NCI-H1694 (cell line): ENCODE measurements at places on chromosomes 2 and 18.

DNA sequence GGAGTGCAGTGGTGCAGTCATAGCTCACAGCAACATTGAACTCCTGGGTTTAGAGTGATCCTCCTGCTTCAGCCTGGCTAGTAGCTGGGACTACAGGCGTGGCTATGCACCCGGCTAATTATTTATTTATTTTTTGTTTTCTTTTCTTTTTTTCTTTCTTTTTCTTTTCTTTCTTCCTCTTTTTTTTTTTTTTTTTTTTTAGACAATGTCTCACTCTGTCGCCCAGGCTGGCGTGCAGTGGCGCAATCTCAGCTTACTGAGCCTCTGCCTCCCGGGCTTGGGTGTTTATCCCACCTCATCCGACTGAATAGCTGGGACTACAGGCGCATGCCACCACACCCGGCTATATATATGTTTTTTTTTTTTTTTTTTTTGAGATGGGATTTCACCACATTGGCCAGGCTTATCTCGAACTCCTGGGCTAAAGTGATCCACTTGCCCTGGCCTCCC lies 1.4 kb upstream of the ANXA4 start:
- DNase-seq = no peak

GRCh38 chr18:36518839-36519238 lies 221.3 kb downstream of the FHOD3 start:
- no peak for DNase-seq

- no peak for DNase-seq
Measured at GRCh38 chr2:177331466-177331997, 61.0 kb upstream of the AGPS start.

GRCh38 chr2:44237221-44237620 lies 38.1 kb upstream of the SLC3A1 start:
- no peak for DNase-seq

DNA sequence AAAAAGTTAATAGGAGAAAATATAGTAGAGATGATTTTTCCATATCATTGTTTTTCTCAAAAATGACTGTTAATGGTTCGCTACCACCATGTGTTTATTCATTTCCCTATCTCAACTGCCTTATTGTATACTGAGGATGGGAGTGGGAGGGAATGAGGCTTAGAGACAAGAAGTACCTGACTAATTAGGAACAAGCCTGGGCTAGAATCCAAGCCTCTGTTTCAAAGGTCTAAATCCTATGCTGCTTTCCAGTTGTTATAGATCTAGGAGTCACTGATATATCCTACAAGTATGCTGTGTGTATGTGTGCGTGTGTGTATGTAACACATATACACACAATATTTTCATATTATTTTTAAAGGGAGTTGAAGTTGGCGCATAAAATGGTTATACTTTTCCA lies 465.9 kb downstream of the EPHA4 start:
- no peak for DNase-seq

DNA sequence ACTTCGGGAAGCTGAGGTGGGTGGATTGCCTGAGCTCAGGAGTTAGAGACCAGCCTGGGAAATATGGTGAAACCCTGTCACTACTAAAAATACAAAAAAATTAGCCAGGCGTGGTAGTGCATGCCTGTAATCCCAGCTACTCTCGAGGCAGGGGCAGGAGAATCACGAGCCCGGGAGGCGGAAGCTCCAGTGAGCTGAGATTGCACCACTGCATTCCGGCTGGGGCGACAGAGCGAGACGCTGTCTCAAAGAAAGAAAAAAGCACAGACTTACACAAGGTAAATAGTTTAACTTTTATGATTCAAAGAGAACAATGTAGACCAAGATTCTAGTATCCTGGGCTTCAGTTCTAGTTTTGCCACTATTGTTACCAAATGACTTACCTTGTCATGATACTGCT lies 37.4 kb downstream of the NCKAP1 start:
- no peak for DNase-seq

GRCh38 chr18:13409997-13410396 lies 191.4 kb downstream of the LDLRAD4 start:
- no peak for DNase-seq

DNA sequence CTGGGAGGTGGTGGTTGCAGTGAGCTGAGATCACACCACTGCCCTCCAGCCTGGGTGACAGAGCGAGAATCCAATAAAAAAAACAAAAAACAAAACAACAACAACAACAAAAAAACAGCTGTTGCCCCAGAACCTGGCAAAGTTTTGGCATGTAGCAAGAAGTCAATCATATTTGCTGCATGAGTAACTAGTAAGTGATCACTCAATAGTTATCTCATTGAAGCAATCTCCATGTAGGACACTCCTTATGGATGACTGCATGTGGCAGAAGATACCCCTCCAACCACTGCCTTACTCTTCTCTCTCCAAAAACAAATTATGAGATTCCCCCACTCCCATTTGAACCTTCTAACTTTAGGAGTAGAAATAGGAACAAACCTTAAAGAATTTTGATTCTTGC lies 113.7 kb downstream of the TTC27 start:
- DNase-seq = no peak

GRCh38 chr2:111936881-111937280 lies 38.5 kb downstream of the MERTK start:
- no peak for DNase-seq

GRCh38 chr18:35623255-35623654 lies 41.7 kb downstream of the GALNT1 start:
- no peak for DNase-seq

GRCh38 chr2:217307023-217307422 lies 447.2 kb upstream of the TNP1 start:
- DNase-seq = no peak

DNA sequence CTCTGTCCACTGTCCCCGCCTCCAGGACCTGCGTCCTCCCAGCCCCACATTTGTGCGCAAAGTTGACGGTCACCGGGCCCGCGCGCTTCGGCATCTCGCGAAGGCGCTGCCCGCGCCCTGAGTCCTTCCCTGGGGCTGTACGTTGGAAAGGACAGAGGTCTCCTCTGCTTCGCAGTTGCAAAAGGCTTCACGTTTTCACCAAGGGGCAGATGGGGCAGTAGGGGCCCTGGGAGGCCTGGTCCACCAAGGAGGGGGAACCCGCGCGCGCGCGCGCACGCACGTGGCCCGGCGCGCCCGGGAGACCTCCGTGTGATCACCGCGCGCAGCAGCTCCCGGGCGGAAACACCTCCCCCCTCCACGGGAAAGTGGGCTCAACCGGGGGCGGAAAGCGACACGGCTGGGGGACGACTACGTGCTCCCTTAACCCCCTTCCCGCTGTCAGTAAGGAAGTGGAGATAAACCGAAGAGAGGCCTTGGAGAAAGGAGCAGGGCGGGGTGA lies 21.9 kb downstream of the TEX44 start:
- DNase-seq = no peak

- no peak for DNase-seq
Measured at GRCh38 chr2:160169988-160170387, 30.1 kb downstream of the ITGB6 start.

DNA sequence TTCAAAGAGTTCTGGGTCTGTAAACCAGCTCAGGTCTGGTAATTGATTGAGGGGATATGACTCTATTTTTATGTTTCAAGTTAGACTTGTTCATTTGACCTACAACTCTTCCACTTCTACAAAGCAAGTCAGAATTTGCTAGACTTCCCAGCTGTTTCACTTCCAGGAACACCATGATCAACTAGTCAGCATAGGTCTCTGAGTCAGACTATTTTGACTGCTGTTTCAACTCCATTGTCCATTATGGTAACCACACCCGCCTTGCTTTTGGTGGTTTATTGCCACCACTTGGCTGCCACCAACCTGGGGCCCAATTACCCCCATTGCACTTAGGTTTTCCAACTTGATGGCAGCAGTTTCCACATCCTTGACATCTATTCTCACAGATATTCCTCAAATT lies 116.6 kb downstream of the LAMA3 start:
- no peak for DNase-seq

GRCh38 chr2:128145651-128146050 lies 54.7 kb downstream of the UGGT1 start:
- DNase-seq = no peak

GRCh38 chr2:192228685-192229084 lies 34.0 kb upstream of the TMEFF2 start:
- no peak for DNase-seq

GRCh38 chr2:196268025-196268424 lies 96.6 kb upstream of the STK17B start:
- no peak for DNase-seq

DNA sequence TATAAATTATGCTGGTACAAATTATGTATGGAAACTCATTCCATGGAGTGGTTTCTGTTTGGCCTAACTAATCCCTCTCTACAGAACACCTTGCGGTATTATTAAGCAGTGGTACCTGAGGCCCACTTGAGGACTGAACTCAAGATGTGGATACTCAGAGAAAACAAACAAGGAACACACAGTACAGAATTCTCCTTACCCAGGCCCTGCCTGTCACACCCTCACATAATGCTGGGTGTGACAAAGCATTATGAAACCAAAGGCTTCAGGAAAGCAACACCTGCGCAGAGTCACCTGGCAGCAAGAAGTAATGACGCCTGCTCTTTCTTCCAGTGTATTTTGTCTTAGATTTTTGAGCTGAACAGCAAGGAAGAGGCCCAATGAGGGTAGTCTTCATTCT lies 264.7 kb downstream of the PAX3 start:
- no peak for DNase-seq

GRCh38 chr2:145091967-145092366 lies 572.0 kb upstream of the ZEB2 start:
- DNase-seq = no peak

GRCh38 chr2:223526106-223526505 lies 76.1 kb downstream of the SCG2 start:
- DNase-seq = no peak

DNA sequence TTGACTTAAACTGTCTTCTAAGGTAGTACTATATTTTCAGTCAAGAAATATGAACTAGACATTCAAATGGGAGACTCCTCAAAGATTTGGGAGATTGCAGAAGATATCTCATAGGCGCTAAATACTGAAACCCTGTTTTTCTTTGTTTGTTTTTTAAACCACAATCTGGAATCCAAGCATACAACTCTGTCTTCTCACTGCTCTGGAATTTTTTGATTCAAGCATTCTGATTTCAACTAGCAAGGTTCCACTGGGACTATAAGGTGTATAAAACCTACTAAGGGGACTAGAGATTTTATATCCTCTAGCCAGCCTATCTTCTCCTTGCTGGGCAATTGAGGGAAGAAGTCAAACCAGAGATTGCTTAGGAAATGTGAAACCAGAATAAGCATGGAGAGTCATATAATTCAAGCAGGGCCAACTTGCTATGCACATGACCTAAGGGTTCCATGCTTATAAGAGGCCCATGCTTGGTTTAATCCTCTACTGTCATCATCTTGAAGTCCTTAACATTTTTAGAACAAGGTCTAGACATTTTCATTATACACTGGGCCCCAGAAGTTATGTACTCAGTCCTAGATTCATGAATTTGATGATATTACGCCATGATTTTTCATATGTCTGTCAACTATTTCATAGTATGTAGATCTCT lies 405.5 kb downstream of the PARD3B start:
- DNase-seq = no peak

DNA sequence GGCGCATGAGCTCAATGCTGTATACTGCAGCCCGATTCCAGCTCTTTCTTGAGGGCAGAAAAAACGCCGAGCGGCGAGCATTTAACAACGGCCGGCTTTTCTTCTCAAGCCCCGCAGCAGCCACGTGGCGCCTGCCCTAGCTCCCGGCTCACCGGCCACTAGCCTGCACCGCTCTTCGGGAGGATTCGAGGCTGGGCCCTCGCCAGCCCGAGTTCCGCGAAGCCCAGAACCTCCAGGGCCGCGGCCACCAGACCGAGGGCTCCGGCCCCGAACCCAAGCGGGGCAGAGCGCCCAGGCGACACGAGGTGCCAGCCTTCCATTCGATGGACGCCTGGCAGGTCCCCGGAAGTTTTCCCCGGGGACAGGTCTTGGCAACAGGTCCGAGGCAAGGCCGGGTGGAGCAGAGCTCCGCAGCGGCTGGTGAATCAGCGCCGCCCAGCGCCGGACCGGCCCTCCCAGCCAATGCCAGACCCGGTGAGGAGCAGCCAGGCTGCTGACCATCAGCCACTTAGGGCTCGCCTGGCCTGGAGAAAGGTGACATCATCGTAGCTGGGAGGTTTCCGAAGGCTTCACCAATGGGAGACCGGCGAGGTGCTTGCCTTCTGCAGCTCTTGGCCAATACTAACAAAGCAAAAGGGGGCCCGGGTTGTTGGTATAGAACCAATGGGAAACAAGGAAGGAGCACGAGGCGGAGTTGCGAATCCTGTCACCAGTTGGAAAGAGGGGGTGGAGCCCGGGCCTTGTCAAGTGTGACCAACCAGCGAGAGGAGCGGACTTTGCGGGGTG lies 552 bp upstream of the MXD1 start:
- peak; percentile 100 for DNase-seq

DNA sequence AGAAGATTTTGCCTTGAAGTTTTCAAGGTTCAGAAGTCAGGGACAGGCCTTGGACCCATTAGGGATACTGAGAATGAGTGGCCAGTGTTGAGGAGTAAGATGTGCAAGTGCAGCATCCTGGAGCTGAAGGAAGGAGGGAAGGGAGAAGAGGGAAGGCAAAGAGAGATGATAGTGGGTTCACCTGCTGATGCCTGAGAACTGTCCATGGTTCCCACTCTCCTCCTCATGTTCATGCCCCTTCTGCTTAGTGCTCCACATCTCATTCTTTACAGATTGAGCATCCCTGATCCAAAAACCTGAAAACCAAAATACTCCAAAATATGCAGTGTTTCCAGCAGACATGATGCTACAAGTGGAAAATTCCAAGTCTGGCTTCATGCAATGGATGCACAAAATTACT lies 137.8 kb downstream of the CCDC102B start:
- no peak for DNase-seq
